ENCODE measurements at places on chromosomes 16 and 17.

- H3K27ac ChIP-seq = no peak overlapping the region
- H3K4me3 ChIP-seq = no peak overlapping the region
- no peaks in the 10 kb centered on the region for H3K36me3 ChIP-seq
- no peaks in the 10 kb centered on the region for H3K27me3 ChIP-seq
- no peak for DNase-seq
Measured at GRCh38 chr17:61444831-61445230, 7.4 kb upstream of the TBX4 start.

DNA sequence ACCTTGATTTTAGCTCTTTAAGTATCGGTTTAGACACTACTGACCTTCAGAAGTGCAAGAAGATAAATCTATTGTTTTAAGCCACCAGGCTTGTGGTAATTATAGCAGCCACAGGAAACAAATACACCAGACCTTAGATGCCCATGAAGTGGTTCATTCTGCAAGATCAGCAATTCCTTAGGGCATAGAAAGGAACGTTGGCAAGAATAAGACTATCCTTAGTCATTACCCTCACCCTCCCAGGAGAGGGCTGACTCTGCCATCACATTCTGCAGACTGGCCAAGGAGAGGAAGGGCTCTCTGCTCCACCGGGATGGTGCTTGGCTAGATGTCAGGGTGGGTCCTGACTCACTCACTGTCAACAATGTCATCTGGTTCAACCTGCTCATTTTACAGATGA is 14.1 kb upstream of the NDEL1 start:
- no peak overlapping the region for H3K4me3 ChIP-seq
- H3K27me3 ChIP-seq = no peaks in the 10 kb centered on the region
- peaks cover 17% of the 10 kb centered on the region for H3K4me1 ChIP-seq
- H3K36me3 ChIP-seq = no peaks in the 10 kb centered on the region
- DNase-seq = no peak
- no peak overlapping the region for H3K27ac ChIP-seq

DNA sequence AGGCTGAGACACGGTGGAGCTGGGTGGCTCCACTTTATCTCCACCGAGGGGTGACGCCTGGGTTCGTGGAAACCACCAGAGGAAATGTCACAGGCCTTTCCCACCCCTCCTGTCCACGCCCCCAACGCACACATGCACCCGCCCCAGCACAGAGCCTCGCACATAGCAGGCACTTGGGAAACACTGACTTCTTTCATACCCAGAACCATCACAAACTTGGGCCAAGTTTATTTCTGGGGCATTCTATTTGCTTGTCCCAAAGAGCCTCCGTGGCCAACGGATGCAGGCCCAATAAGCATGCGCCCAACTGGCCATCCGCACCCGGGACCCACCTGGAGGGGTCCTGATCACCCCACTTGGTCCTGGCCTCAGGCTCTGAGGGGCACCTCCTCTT is 3.3 kb downstream of the BCAR1 start:
- DNase-seq = peak; percentile 15
- peak overlapping the region; percentile 99 for H3K27ac ChIP-seq
- H3K36me3 ChIP-seq = no peaks in the 10 kb centered on the region

DNA sequence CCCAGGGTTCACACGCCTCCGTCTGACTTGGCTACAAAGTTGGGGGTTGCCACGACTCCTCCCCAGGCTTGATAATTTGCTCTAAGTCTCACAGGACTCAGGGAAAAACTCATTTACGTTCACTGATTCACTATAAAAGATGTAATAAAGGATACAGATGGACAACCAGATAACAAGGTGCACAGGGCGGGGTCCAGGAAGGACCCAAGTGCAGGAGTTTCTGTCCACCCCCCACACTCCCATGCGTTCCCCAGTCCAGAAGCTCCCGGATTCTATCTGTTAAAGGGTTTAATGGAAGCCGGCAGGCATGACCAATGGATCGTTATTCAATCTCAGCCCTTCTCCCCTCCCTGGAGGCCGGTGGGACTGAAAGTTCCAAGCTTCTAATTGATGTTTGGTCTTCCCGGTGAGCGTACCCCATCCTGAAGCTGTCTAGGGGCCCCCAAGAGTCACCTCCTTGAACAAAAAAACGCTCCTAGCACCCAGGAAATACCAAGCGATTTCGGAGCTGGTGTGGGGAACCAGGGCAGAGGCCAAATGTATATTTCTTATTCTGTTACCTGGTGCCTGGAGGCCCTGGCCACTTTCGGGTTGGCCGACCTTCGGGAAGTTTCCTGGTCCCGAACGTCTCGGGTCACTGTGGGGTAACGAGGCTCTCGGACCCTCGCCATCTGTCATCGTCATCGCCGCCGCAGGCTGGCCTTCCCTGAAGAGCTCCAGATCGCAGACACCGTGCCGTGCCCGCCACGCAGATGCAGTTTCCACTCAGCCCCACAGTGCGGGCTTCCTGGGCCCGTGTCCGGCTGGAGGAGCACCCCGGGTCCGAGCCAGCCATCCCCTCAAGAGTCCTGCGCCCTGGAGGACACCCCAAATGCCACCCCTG is 13.5 kb upstream of the METRNL start:
- no peak for DNase-seq
- H3K27me3 ChIP-seq = no peaks in the 10 kb centered on the region
- peaks cover 13% of the 10 kb centered on the region for H3K4me1 ChIP-seq
- H3K27ac ChIP-seq = no peak overlapping the region

- no peaks in the 10 kb centered on the region for H3K4me1 ChIP-seq
- peak; percentile 57 for DNase-seq
Measured at GRCh38 chr17:41486809-41487530, 2.7 kb downstream of the KRT36 start.

- no peak for DNase-seq
- H3K27ac ChIP-seq = no peak overlapping the region
- peaks cover 5% of the 10 kb centered on the region for H3K4me1 ChIP-seq
- no peak overlapping the region for H3K4me3 ChIP-seq
Measured at GRCh38 chr16:17330044-17330443, 140.7 kb downstream of the XYLT1 start.

DNA sequence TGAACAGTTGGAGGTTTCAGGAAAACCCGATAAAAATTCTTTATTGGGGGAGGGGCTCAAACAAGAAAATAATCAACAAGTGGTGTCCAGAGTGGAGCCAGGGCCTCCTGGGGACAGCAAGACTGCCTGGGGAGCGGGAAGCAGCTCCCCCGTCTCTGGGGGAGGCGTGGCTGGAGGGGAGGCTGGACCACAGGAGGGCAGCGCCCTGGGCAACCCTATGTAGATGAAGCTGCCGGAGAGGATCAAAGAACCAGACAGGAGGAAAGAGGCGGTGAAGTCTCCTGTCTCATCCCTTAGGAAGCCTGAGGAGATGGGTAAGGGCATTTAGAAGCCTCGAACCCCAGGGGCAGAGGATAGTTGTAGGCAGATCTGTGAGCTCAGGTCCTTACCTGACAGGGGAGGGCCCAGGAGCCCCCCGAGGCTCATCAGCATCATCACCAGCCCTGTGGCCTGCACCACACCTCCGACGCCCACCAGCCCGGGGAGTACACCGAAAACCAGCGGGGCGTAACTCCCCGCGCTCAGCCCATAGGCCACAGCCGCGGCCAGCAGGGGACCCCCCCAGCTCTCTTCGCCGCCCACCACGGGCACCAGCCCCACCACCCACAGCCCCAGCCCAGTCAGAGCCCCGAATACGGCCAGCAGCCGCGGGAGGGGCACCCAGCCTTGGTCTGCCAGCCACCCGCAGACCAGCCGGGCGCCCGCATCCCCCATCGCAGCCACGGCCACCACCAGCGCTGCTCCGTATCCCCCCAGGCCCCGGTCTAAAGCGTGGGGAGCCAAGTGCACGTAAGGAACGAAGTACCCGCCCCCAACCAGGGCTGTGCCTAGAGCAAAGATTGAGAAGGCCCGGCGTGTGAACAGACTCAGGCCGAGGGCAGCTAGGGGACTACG is 2.0 kb downstream of the SLC16A11 start:
- peaks cover 18% of the 10 kb centered on the region for H3K27me3 ChIP-seq
- H3K4me1 ChIP-seq = peaks cover 48% of the 10 kb centered on the region
- no peak overlapping the region for H3K27ac ChIP-seq
- no peaks in the 10 kb centered on the region for H3K36me3 ChIP-seq

- DNase-seq = no peak
- H3K27me3 ChIP-seq = no peaks in the 10 kb centered on the region
- H3K4me1 ChIP-seq = no peaks in the 10 kb centered on the region
Measured at GRCh38 chr16:64654178-64654577, 467.7 kb downstream of the CDH11 start.

GRCh38 chr16:8645141-8645521 is 23.6 kb downstream of the METTL22 start:
- H3K36me3 ChIP-seq = peaks cover 12% of the 10 kb centered on the region
- no peaks in the 10 kb centered on the region for H3K4me1 ChIP-seq
- H3K4me3 ChIP-seq = no peak overlapping the region
- no peaks in the 10 kb centered on the region for H3K27me3 ChIP-seq
- DNase-seq = no peak
